ENCODE measurements at places on chromosomes 3 and 15.

DNA sequence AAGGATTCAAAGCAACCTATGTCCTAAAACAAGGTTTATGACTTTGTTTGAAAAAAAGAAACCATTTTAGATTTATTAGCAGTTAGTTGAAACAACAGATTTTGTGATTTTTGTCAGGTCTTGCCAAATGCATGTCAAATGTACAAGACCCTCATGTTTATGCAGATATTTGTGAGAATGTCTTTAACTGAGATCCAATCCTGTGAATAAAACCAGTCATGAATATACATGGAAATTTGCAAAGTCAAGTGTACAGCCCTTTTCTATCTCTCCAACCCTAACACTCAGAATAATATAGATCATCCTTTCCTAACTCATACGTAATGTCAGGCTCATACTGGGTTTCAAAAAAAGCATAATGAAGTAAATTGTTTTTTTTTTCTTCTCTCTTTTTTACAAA is 76.4 kb downstream of the DUT start:
- no peak overlapping the region for H3K27ac ChIP-seq
- peaks cover 3% of the 10 kb centered on the region for H3K27me3 ChIP-seq
- H3K4me3 ChIP-seq, result no peak overlapping the region

DNA sequence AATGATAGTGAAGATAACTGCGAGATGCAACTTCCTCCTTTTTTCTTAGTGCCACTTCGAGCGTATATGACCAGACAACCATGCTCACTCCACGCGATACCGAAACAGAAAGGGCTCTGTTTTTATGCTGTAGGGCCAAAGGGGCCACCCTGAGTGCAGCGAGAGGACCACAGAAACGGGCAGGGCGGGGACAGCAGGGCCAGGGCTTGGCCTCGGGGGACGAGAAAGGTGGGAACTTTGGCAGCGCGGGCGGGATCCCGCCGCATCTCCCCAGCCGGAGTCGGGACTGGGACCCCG is 483 bp downstream of the VPS13C start:
- peak; percentile 89 for DNase-seq
- peaks cover 32% of the 10 kb centered on the region for H3K4me1 ChIP-seq
- peaks cover 10% of the 10 kb centered on the region for H3K36me3 ChIP-seq
- peak overlapping the region; percentile 97 for H3K4me3 ChIP-seq
- H3K27ac ChIP-seq, result peak overlapping the region; percentile 94

GRCh38 chr3:29408676-29409075 is 127.8 kb downstream of the RBMS3 start:
- H3K27ac ChIP-seq, result no peak overlapping the region
- H3K4me3 ChIP-seq, result no peak overlapping the region
- no peaks in the 10 kb centered on the region for H3K4me1 ChIP-seq
- no peaks in the 10 kb centered on the region for H3K27me3 ChIP-seq
- no peak for DNase-seq

DNA sequence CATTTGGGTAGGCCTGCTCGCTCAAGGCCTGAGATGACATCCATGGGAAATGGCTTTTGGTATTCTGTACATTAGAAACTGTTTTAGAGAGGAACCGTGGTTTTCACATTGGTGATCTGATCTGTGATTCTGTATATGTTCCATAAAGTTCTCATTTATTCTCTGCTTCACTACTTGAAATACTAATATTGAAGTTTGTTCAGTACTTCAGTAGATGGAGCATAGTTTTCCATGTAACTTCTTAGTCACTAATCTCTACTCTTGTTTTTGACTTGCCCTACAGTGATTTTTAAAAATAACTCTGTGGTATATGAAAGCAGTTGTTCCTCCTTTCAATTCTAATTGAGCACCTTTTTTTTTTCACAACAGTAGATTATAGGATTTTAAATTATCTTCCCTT is 66.5 kb downstream of the MBNL1 start:
- peak overlapping the region; percentile 19 for H3K27ac ChIP-seq
- no peak for DNase-seq
- H3K4me1 ChIP-seq, result peaks cover 65% of the 10 kb centered on the region
- H3K27me3 ChIP-seq, result no peaks in the 10 kb centered on the region
- peaks cover 62% of the 10 kb centered on the region for H3K36me3 ChIP-seq

DNA sequence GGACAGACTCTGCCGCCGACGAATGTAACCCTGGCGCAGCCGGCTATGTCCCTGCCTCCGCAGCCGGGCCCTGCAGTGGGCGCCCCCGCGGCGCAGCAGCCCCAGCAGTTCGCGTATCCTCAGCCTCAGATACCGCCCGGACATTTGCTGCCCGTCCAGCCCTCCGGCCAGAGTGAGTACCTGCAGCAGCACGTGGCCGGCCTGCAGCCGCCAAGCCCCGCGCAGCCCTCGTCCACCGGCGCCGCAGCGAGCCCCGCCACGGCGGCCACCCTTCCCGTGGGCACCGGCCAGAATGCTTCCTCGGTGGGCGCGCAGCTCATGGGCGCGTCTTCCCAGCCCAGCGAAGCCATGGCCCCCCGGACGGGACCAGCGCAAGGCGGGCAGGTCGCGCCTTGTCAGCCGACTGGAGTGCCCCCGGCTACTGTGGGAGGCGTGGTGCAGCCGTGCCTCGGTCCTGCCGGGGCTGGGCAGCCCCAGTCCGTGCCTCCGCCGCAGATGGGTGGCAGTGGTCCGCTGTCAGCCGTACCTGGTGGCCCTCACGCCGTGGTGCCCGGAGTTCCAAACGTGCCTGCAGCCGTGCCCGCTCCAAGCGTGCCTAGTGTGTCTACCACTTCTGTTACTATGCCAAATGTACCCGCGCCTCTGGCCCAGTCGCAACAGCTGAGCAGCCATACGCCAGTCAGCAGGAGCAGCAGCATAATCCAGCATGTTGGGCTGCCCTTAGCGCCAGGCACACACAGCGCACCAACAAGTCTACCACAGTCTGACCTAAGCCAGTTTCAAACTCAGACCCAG is 2.4 kb downstream of the TSC22D2 start:
- H3K27ac ChIP-seq, result peak overlapping the region; percentile 71
- H3K27me3 ChIP-seq, result peaks cover 7% of the 10 kb centered on the region
- peak; percentile 64 for DNase-seq
- peaks cover 10% of the 10 kb centered on the region for H3K36me3 ChIP-seq
- H3K4me1 ChIP-seq, result peaks cover 38% of the 10 kb centered on the region
- H3K4me3 ChIP-seq, result peak overlapping the region; percentile 91

GRCh38 chr3:183108001-183108449 is 8.7 kb upstream of the MCCC1 start:
- no peak overlapping the region for H3K27ac ChIP-seq
- no peak for DNase-seq
- no peaks in the 10 kb centered on the region for H3K36me3 ChIP-seq

DNA sequence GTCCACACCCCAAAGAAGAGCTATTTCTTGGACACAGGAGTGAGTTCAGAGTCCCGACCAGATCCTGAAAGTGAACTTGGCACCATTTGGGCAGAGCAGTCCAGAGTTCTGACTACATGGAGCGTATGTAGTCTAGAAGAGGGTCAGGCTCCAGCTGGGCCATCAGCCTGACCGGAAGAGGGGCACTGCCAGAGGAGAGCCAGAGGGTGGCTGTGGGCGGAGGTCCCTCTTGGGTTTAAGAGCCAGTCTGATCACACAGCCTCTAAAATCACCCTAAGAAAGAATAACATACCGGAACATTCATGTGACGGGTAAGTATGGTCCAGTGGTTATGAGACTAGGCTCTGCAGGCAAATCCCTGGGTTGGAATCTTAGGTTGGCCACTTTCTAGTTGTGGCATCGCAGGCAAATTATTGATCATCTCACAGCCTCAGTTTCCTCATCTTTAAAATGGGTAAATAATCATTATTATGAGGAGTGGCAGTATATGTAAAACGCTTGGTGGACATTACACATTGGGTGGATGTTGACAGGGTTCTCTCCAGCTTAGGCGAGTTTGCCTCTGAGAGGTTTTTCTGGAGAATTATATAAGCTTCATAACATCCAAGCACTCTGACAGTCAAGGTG is 2.1 kb upstream of the RAP2B start:
- peaks cover 22% of the 10 kb centered on the region for H3K36me3 ChIP-seq
- H3K27me3 ChIP-seq, result no peaks in the 10 kb centered on the region
- peak overlapping the region; percentile 95 for H3K27ac ChIP-seq
- no peak for DNase-seq

DNA sequence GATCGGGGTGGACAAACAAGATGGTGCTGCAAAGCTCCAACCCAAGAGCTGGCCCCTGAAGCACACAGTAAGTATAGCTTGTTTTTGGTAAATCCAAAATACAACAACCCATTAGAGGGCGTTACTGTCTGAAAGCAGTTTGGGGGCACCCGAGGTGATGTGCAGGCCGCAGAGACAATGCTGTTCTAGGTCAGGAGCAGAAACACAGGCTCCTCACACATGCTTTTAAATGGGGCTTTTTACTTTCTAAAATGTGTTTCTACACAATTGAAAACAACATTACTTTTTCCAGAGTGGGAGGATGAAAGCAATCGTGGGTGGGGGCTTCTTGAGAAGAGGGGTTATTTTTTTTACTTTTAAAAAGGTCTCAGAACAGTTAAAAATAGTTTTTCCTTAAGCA is 1029.3 kb upstream of the CFAP20DC start:
- no peak for DNase-seq
- H3K4me3 ChIP-seq, result no peak overlapping the region
- peaks cover 15% of the 10 kb centered on the region for H3K36me3 ChIP-seq
- no peak overlapping the region for H3K27ac ChIP-seq
- no peaks in the 10 kb centered on the region for H3K27me3 ChIP-seq
- peaks cover 26% of the 10 kb centered on the region for H3K4me1 ChIP-seq

GRCh38 chr3:111712294-111713167 is 117.4 kb upstream of the ZBED2 start:
- peaks cover 20% of the 10 kb centered on the region for H3K36me3 ChIP-seq
- no peaks in the 10 kb centered on the region for H3K27me3 ChIP-seq
- H3K4me3 ChIP-seq, result peak overlapping the region; percentile 31
- peak; percentile 79 for DNase-seq
- peaks cover 27% of the 10 kb centered on the region for H3K4me1 ChIP-seq

GRCh38 chr15:40278026-40278425 is 4.8 kb downstream of the ANKRD63 start:
- H3K4me3 ChIP-seq, result no peak overlapping the region
- H3K27me3 ChIP-seq, result peaks cover 45% of the 10 kb centered on the region
- DNase-seq, result no peak

- no peak overlapping the region for H3K4me3 ChIP-seq
- H3K27me3 ChIP-seq, result peaks cover 13% of the 10 kb centered on the region
- H3K4me1 ChIP-seq, result no peaks in the 10 kb centered on the region
- no peak for DNase-seq
These were observed 51.7 kb downstream of the TAFA4 start for GRCh38 chr3:68880632-68881031.

GRCh38 chr3:73203101-73203500 is 141.6 kb downstream of the EBLN2 start:
- no peaks in the 10 kb centered on the region for H3K36me3 ChIP-seq
- H3K4me3 ChIP-seq, result no peak overlapping the region
- H3K4me1 ChIP-seq, result no peaks in the 10 kb centered on the region
- DNase-seq, result no peak
- H3K27ac ChIP-seq, result no peak overlapping the region

All from activated CD8-positive, alpha-beta memory T cell treated with anti-CD3 and anti-CD28 coated beads, Interleukin-2, amount 10 ng/mL, durations not matched to agents 7 days and 5 days (primary cell).